NK-92 treated with Interleukin-12 subunit alpha and Interleukin-12 subunit beta, amount 100 ng/mL, for 24 hours (cell line): ENCODE measurements at places on chromosomes 6 and 20.

GRCh38 chr6:80321011-80321410 lies 214.5 kb downstream of the BCKDHB start:
- DNase-seq: no peak

DNA sequence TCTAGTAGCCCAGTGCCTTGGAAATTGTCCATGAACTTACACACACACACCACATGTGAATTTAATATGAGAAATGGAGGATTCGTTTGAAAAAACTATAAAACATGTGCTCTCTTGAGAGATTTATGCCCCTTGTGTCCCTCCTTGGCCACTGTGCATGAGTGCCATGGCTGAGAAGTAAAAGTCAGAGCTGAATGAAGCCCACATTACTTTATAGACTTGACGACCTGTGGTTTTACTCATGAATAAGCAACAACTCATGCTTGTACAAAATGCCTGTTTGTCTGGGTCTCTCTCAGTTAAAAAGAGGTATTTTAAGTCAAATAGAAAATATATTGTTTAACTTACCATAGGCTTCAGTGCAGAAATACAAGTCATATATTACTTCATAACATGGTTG lies 102.7 kb downstream of the KCNQ5 start:
- DNase-seq: no peak

DNA sequence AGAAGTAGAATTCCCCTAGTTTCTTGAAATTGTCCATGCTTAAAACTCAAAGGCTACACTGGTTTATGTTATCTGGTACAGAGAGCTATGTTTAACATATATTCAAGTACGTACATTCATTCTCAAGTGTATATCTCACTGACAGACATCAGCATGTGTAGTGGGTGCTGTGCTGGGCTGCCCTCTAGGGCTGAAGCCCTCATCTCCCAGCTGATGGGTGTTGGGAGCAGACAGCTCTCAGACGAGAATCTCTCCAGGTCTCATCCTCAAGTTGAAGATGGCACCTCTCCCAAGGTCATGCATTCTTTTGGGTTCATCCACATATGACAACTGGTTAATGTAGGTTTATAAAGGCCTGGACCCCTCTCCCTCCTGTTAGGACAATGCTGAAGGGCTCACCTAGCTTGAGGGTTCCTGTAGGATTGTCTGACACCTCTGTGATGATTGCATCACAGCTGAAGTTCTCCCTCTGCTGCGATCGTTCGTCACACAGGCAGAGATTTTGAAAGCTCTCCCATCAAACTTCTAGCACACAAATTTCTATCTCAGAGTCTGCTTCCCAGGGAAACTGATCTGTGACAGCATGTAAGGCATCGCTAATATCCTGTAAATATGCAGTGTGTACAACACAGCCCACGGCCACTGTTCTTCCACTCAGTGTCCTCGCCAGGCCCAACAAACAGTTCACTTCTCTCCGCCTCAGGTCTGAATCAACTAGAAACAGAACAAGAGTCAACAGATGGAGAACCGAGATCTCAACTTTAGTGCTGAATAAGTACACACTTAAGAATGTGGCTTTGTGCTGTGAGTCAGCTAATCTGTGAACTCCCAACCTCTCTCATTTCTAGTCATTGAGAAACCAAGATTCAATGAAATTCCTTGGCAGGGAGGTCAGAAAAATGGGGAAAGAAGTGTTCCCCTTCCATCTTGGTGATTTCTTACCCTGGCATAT lies 43.2 kb downstream of the PREP start:
- DNase-seq: no peak

GRCh38 chr6:37838219-37838921 lies 18.8 kb downstream of the ZFAND3 start:
- no peak for DNase-seq

DNA sequence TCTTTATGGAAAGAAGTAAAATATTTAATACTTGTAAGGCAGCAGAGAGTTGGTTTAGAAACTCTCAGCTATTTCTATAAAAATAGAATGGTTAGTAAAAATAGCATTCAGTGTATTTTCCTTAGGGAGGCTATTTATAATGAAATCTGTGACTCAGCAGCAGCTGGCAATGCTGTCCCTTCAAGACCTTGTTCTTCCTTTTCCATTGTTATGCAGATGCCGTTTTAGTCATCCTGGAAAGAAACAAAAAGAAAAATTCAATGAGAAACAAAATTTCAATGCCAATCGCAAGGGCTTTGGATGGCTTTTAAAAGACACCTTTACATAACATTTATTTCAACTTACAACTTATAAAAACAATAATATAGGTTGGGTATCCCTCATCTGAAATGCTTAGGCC lies 17.5 kb downstream of the MPC1 start:
- no peak for DNase-seq

GRCh38 chr6:14444295-14444972 lies 326.9 kb downstream of the CD83 start:
- DNase-seq: no peak

- no peak for DNase-seq
Measured at GRCh38 chr20:37619496-37619895, 74.3 kb upstream of the CTNNBL1 start.

DNA sequence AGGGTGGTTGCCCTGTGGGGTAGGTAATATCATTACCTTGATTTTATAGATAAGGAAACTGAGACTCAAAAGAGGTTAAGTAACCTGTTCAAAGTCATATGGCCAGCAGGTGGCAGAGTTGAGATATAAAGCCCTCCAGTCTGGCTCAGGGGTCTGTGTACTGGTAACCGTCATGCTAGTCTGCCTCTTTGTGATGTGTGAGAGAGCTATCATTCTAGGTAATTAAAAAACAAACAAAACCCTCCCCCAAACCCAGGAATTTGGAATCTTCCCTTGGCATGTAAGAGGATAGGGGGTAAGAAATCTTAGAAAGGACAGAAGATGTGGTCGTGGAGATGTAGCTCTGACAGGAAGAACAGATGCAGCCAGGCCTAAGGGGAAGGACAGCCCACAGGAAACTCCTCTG lies 206.0 kb downstream of the CDC5L start:
- peak; percentile 38 for DNase-seq

- DNase-seq: no peak
Measured at GRCh38 chr6:83108378-83108777, 40.9 kb downstream of the DOP1A start.

- DNase-seq: peak; percentile 11
Measured at GRCh38 chr6:38871741-38872568, 156.8 kb downstream of the DNAH8 start.
